Effector memory CD8-positive, alpha-beta T cell (primary cell): ENCODE measurements at places on chromosomes 6 and 20.

DNA sequence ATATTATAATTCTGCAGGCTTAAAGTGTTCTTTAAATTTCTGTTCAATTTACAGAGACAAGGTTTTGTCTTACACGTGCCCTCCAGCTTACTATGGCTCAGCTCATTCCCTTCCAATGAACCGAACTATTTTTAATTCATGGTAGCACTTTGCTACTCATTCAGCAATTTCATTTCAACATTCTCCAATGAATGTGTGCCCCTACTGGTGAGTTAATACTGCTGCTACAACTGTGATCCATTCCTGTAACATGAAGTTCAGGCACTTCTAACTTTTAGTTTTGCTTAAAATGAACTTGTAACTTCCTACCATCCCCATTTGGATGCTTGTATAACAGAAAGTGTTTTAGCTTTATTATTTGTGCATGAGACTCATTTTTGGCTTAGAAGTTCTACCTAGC lies 99.7 kb downstream of the F13A1 start:
- no peak for DNase-seq

GRCh38 chr20:57573242-57573641 lies 12.3 kb downstream of the PCK1 start:
- no peak for DNase-seq

GRCh38 chr6:74366634-74367033 lies 670.6 kb downstream of the CD109 start:
- no peak for DNase-seq

DNA sequence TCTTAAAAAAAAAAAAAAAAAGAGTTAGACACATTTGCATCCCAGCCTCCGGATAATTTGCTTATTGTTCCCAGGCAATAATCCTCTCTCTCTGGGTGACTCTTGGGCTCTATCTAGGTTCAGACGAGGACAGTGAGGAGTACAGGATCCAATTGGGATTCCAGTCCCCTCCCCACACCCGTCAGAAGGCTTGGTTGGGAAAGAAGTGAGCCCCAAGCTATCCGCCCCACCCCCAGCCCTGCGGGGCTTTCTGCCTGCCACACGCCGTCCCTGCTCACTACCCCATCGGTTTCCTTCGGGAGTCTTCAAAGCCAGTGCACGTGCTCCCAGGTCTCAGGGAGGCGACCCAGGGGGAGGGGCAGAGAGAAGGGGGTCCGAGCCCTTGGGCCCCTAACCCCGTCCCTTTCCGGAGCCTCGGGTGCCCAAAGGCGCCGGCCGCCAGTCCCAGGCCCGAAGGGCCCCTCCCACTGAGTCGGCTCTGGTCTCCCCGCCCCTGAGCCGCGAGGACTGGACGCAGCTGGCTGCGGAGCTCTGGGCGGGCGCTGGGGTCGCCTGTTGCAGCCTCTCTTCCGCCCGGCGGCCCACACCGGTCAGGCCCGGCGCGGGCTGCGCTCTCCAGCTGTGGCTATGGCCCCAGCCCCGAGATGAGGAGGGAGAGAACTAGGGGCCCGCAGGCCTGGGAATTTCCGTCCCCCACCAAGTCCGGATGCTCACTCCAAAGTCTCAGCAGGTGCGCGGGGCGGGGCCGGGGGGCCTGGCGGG lies 2.5 kb downstream of the MYMX start:
- no peak for DNase-seq
